ENCODE measurements at places on chromosomes 2 and 18. TPM values are rescaled to one million over a fixed set of nuclear protein-coding genes. Genes with fewer than 3 reads are reported as not detected.

- peak; percentile 48 for DNase-seq
- no peaks in the 10 kb centered on the region for H3K4me1 ChIP-seq
- no peaks in the 10 kb centered on the region for H3K36me3 ChIP-seq
- H3K27me3 ChIP-seq, result no peaks in the 10 kb centered on the region
These were observed 48.2 kb downstream of the LONRF2 start for GRCh38 chr2:100274076-100274475.

- no peaks in the 10 kb centered on the region for H3K36me3 ChIP-seq
- H3K27me3 ChIP-seq, result no peaks in the 10 kb centered on the region
These were observed 129.6 kb upstream of the SLC1A4 start for GRCh38 chr2:64859312-64860212.

- H3K36me3 ChIP-seq, result no peaks in the 10 kb centered on the region
- no peak overlapping the region for H3K27ac ChIP-seq
- peaks cover 4% of the 10 kb centered on the region for H3K4me1 ChIP-seq
These were observed 8.7 kb upstream of the ACSL3 start for GRCh38 chr2:222851956-222852617.

DNA sequence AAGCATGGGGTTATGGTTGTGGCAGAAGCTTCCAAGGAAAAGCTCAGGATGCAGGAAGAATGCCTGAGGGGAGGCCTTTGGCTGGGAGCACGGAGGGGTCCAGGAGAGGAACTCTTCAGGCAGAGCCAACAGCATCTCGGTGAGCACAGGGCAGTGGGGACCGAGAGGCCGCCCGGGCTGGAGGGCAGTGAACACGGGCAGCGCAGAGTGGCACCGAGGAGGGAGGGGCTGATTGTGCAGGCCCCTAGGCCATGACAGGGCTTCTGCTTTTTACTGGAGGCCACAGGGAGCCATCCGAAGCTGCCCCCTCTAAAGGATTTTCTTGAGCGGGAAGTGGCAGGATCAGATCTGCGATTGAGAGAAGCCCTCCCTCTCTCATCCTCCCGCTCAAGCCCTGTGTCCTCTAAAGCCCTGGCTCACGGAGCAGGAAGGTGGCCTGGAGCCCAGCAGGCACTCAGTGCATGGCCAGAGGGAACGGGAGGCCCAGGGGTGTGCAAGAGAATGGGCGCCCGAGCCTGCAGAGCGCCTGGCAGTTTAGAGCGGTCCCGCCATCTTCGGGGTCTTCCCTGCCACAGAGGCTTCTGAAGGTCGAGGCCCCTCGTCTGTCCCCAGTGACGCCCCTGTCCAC lies 110.0 kb upstream of the STON1 start:
- DNase-seq, result peak; percentile 57
- H3K36me3 ChIP-seq, result no peaks in the 10 kb centered on the region
- H3K4me3 ChIP-seq, result no peak overlapping the region
- H3K27ac ChIP-seq, result no peak overlapping the region
- peaks cover 10% of the 10 kb centered on the region for H3K4me1 ChIP-seq
- H3K27me3 ChIP-seq, result peaks cover 4% of the 10 kb centered on the region

DSG4 gene
- not detected for total RNA-seq

YPEL5 gene
- 83.0 TPM for total RNA-seq

Measured in endodermal cell (in vitro differentiated cells).